Ovary (tissue), 10 donors: ENCODE measurements at places on chromosomes 3 and 15. TPM values are rescaled to one million over a fixed set of nuclear protein-coding genes. Genes with fewer than 3 reads are reported as not detected.

DNA sequence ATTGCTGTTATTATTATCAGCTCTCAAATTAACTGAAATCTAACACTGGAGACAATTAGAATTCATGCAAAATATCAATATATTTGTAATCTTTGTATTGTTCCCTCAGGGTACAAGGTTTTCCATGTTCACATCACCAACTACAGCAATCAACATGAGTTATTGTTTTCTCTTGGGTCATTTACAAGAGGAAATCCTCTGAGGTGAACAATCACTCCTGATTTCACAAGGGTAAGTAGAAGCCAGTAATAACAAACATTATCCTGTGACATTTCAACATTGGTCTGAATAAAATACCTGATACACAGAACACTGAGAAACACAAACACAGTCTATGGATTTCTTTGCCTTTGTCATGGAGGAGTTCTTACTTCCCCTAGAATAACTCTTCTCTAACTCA lies 174.0 kb downstream of the SUCNR1 start:
- DNase-seq, result no peak
- no peak overlapping the region for H3K4me3 ChIP-seq
- H3K36me3 ChIP-seq, result no peaks in the 10 kb centered on the region
- H3K27ac ChIP-seq, result no peak overlapping the region
- peaks cover 1% of the 10 kb centered on the region for H3K4me1 ChIP-seq

GRCh38 chr15:68704496-68705021 lies 116.1 kb downstream of the ANP32A start:
- H3K4me1 ChIP-seq, result peaks cover 15% of the 10 kb centered on the region
- no peaks in the 10 kb centered on the region for H3K27me3 ChIP-seq
- no peaks in the 10 kb centered on the region for H3K36me3 ChIP-seq

GRCh38 chr3:42381551-42382082 lies 28.8 kb downstream of the LYZL4 start:
- no peaks in the 10 kb centered on the region for H3K27me3 ChIP-seq
- no peak overlapping the region for H3K27ac ChIP-seq
- no peaks in the 10 kb centered on the region for H3K4me1 ChIP-seq
- DNase-seq, result no peak
- H3K36me3 ChIP-seq, result no peaks in the 10 kb centered on the region

LRRC31 gene
- not detected for total RNA-seq

FEZF2 gene
- not detected for total RNA-seq

ATP13A5 gene
- 0.36 TPM for total RNA-seq

LRRC15 gene
- 0.11 TPM for total RNA-seq

CLSTN2 gene
- 225 TPM for total RNA-seq

MNS1 gene
- 2.1 TPM for total RNA-seq
